ENCODE measurements at places on chromosomes 1 and 21.

DNA sequence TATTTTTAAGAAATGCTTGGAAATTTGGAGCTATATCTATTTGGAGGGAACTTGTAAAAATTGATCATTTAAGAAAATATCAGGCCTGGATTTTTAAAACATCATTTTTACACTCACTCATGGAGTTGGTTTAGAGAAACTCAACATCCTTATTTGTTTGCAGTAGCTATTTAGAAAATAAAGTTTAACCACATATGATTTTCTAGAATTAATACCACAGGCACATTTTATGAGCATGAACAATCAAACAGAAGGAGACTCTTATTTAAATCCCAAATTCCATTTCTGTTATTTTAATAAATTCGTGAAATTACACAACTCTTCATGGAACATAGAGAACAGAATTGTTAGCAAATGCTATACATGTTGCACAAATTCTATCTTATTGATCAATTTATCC lies 3.2 kb downstream of the CDKN2C start:
- DNase-seq, result no peak

DNA sequence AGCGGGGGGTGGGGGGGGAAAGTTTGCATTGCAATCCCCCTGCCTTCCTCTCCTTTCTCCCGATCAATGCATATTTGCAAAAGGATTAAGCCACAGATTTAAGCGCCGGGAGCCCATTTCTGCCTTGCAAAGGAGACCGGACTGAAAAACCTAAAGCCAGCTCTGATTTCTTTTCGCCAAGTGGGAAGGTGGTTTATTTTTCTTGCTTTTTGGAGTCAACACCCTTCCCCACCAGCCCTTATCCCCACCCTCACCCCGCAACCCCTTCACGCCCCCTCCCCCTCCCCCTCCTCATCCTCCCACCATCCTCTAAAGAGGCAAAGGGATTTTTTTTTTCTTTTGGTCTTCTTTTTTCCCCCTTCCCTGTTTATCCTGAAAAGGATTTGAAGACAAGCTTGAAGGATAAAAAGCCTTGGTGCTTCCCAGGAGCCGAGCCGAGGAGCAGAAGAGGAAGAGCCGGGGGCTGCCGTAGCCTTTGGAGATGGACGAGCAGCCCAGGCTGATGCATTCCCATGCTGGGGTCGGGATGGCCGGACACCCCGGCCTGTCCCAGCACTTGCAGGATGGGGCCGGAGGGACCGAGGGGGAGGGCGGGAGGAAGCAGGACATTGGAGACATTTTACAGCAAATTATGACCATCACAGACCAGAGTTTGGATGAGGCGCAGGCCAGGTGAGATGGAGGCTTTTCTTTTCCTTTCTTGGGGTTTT lies 513 bp downstream of the PBX1 start:
- peak; percentile 32 for DNase-seq

GRCh38 chr1:188822248-188822647 lies 1655.4 kb downstream of the BRINP3 start:
- no peak for DNase-seq

DNA sequence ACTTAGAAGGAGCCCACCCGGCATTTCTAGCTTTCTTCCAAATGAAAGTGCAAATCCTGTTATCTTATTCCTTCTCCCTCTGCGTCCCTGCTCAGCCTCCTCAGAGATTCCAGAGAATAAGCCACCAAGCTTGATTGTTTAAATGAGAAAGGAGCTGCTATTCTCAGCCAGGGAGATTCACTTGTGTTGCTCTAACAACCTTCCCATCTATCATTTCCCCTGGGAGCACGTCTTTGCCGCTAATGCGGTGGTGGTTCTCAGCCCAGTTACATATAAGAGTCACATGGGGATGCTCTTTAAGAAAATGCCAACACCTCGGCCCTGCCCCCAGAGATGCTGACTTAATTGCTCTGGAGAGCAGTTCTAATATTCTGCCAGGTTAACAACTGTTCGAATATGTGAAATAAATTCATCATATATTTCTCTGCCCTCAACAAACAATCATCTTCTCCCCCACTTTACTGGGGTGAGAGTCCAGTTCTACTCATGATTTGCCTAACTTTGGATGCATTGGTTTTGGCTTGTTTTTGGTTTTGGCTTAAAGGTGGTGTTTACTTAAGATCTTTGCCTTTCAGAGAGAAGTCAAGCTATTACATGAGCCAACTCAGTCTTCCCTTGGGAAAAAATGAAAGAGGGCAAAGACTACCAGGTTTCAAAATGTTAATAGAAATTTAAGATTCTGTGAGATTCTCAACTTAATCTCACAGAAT lies 213.9 kb downstream of the SEC16B start:
- DNase-seq, result no peak

GRCh38 chr1:3034728-3035562 lies 13.7 kb downstream of the ACTRT2 start:
- no peak for DNase-seq

DNA sequence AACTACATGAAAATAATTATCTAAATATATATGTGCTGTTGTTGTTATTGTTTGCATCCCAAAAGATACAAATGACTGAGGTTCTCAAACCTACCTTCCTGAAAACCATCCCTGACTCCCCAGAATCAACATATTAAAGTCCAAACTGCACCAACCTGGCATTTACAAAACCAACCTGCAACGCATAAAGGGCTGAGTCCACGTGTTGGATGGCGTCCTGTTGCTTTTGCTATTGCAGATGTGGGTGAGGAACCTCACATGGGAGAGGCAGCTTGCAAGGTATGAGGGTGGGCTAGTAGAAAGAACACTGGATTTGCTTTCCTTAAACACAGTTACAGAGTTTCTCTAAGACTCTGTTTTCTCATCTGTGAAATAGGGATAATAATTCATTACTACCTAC lies 1.5 kb upstream of the C8B start:
- DNase-seq, result no peak

DNA sequence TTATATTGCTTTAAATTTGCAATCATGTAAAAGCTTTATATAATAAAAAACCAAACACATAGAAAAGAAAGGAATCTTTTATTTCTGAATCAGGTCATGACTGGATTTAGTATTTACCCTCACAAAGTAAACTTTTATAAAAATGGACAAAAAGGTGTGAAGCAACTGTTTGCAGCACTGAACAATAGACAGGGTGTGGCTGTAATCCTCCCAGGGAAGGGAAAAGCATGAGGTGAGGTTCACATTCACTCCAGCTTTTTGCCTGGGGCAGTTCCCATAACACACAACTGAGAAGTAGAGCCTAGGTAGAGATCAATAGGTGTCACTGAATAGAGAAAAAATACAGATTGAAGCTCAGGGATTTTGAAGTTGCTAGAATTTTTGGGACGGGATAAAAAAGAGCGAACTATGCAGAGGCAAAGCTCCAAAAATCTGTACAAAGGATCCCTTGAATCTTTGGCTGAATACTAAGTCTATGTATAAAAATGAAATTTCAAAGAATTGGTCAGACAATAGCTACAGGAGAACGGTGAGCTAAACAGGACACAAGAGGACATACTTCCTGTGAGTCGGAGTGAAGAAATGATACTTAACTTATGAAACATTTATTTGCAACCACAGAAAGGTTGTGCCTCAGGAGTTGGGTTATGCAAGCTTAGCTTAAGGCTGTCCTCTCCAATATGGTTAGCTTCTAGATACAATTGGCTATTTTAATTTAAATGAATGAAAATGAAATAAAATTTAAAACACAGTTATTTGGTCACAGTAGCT lies 162.0 kb upstream of the ZP4 start:
- DNase-seq, result no peak

DNA sequence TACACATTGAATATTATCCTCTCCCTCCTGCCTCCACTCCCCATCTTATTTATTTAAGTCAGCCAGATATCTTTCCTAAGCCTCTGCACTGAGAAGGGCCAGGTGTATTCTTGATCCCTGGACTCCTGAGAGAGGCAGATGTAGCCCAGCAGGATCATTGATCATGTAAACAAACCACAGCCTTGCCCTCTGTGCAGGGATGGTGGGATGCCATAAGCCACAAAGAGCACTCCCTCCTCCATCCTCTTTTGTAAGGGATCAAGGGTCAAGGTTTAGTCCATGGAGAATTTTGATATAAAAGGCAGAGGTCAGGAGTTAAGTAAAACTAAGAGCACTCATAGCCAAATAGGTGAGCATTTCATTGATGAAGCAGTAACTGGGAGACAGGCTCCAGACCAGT lies 17.3 kb downstream of the PHGDH start:
- DNase-seq, result no peak

- no peak for DNase-seq
These were observed 709 bp upstream of the FBXO42 start for GRCh38 chr1:16352842-16353535.

- peak; percentile 73 for DNase-seq
These were observed 49.1 kb downstream of the ERI3 start for GRCh38 chr1:44305962-44306422.

DNA sequence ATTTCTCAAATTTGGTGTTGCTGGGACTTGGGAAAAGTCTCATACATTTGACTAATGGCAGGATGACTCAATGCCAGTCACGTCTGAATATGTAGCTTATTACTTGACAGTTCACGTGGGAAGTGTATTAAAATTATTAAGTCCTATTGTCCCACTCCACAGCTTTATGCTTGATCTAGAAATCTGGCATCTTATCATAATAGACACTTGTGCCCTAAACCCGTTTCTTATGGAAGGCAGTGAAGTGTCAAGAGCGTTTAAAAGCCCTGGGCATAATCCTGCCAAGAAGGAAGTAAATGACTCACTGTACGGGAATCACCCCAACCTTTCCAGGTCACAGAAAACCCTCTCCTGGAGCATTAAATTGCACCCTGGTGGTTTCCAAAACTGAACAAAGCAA lies 207.4 kb downstream of the APP start:
- DNase-seq, result no peak

DNA sequence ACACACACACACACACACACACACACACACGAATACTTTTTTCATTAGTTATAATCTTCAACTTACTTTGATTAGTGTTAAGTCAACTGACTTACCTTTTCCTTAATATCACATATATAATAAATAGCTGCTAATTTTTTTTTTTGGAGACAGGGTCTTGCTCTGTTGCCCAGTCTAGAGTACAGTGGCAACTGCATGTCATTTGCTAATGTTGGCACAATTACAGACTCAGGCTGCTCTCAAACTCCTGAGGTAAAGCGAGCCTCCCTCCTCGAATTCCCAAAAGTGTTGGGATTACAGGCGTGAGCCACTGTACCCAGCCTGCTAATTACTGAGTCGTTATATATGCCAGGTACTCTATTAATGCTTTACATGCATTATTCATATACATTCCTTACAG lies 20.8 kb upstream of the TAL1 start:
- DNase-seq, result no peak

GRCh38 chr1:89525169-89525855 lies 683 bp downstream of the LRRC8B start:
- DNase-seq, result peak; percentile 26

DNA sequence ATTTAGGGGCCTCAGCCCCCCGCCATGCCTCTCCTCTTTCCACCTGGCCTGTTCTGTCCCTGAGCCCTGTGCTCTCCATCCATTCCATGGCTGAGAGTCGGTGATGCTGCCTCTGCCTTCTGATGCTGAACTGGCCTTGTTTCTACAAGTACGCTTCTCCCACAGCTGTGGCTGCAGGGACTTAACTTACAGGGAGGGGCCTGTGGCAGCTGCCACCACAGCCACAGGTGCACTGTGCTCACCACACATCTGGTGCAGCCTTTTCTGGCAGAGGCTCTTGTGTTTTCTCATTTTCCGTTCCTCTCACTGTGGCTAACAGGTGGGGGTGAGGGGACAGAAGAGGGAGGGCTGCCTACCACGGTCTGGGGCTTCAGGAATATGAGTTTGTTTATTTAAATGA lies 4.2 kb downstream of the FMO1 start:
- peak; percentile 99 for DNase-seq

GRCh38 chr1:232009741-232010140 lies 383.2 kb downstream of the DISC1 start:
- no peak for DNase-seq

- DNase-seq, result no peak
These were observed 116.3 kb upstream of the SLC25A33 start for GRCh38 chr1:9422911-9423505.

DNA sequence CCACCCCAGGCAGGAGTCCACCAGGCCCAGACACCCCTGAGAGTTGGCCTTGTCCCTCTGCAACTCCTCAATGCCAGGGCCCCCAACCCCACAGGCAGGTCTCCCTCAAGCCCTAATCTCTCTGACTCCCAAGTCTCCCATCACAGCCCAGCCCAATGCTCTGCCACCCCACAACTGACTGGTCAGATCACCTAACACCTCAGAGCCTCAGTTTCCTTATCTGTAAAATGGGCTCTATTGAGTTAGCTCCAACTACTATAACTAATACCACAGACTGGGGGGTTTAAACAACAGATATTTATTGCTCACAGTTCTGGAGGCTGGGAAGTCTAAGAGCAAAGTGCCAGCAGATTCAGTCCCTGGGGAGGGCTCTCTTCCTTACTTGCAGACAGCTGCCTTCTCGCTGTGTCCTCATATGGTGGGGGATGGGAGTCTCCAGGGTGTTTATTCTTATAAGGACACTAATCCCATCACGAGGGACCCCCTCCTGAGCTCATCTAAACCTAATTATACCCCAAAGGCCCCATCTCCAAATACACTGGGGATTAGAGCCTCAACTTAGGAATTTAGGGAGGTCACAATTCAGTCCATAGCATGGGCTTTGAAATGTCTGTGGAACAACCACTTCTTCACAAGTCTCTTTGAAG lies 34.9 kb upstream of the ZC3H12A start:
- DNase-seq, result no peak

- no peak for DNase-seq
These were observed 3.3 kb downstream of the MGST3 start for GRCh38 chr1:165634154-165634921.

DNA sequence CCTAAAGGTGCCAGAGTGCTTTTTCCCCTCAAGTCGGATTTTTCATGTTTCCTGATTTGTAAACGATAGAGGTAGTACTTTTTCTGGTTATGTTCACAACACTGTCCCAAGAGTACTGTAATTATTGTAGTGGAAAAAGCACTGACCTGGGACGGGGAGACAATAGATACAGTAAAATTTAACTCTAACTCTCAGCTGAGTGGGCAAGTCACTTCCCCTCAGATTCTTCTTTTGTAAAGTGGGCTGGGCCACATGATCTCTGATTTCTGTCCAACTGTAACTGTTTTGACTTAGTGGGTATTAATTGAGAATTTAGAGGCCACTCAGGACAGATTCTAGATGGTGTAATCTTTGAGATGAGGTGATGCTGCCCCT lies 19.1 kb downstream of the MARCKSL1 start:
- DNase-seq, result no peak

GRCh38 chr1:182615468-182616129 lies 11.4 kb upstream of the RGS16 start:
- no peak for DNase-seq

- no peak for DNase-seq
These were observed 6.3 kb upstream of the PTP4A2 start for GRCh38 chr1:31944205-31945089.

DNA sequence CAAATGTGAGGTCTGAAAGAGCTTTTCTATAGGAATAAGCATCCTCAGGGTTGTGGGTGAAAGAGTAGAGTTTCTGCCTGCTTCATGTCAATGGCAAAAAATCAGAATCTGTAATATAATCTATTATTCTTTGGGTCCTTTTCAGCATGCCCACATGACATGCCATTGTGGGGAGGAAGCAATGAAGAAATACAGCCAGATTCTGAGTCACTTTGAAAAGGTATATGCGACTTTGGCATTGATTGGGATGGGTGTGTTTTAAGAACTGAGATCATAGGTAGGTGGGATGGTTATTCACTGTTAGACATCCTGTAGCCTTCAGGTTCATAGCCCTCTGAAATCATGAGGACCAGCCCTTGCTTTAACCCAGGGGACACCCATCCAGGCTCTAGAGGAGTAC lies 1.8 kb downstream of the IL20 start:
- no peak for DNase-seq
